ENCODE measurements at places on chromosomes 11 and 22. TPM values are rescaled to one million over a fixed set of nuclear protein-coding genes. Genes with fewer than 3 reads are reported as not detected.

DNA sequence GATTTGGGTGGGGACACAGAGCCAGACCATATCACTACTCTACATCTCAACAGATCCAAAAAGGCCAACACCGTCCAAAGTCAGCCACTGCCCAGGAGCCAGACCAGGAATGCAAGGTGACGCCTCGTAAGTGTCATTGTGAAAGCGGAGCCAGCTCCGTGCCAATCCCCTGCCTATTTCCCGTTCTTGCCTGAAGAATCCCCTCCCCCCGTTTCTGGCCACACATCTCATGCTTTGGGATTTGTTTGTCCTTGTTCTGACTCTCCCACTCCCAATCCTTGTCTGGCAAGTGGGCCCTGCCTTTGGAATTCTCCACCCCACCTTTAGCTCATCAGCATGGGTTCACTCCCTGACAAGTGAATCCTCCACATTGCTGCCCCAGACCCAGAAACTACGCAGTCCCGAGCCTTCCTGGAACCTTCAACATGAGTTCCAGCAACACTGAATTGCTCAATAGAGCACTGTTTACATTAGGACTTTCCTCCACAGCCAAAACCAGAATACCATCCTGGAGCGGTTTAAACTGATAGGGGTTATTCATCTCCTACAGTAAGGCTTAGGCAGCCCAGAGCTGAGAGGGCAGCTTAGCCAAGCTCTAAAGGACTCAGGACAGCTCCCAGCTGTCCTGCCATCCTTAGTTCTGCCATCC lies 6.0 kb upstream of the SLC35C1 start:
- no peak for DNase-seq

- DNase-seq = peak; percentile 90
These were observed 242.3 kb downstream of the SWAP70 start for GRCh38 chr11:9905960-9906791.

DNA sequence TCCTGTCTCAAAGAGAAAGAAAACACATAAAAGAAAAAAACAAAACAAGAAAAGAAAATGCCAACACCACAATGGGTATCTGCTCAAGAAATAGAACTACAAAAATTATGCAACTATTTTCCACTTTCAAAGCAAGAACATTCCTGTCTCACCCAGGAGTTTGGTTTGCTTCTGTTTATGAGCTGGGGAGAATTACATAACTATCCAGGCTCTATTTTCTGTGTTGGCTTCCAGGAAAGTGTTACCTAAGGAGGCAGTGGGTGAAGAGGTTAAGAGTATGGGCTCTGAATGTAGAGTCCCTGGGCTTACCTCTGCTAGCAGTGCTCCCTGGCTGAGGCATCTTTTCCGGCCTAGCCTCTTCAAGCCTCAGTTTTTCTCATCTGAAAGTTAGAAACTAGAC lies 426.7 kb downstream of the MIAT start:
- DNase-seq = no peak

OR10W1 gene
- total RNA-seq = not detected
